ENCODE measurements at places on chromosomes 2 and 18. TPM values are rescaled to one million over a fixed set of nuclear protein-coding genes. Genes with fewer than 3 reads are reported as not detected.

The RTP5 gene
- total RNA-seq = not detected

The GAL3ST2 gene
- not detected for total RNA-seq

The TANC1 gene
- total RNA-seq = 22.6 TPM

The SERPINB3 gene
- total RNA-seq = 33.7 TPM

The MAP3K2 gene
- total RNA-seq = 49.4 TPM

The RAB6D gene
- total RNA-seq = under 0.01 TPM

The TEKT4 gene
- total RNA-seq = not detected

The DSG4 gene
- total RNA-seq = not detected

Measured in tracheal epithelial cell (primary cell).